C1 segment of cervical spinal cord (tissue), 14 donors: ENCODE measurements at places on chromosomes 2 and 18.

- DNase-seq, result no peak
These were observed 46.2 kb upstream of the SERPINE2 start for GRCh38 chr2:224085246-224085645.

- no peak for DNase-seq
These were observed 3.0 kb downstream of the BOLL start for GRCh38 chr2:197782126-197782525.

GRCh38 chr2:113167115-113167932 lies 6.4 kb upstream of the PSD4 start:
- no peak for DNase-seq

- no peak for DNase-seq
These were observed 18.6 kb upstream of the PDE1A start for GRCh38 chr2:182445391-182445965.

DNA sequence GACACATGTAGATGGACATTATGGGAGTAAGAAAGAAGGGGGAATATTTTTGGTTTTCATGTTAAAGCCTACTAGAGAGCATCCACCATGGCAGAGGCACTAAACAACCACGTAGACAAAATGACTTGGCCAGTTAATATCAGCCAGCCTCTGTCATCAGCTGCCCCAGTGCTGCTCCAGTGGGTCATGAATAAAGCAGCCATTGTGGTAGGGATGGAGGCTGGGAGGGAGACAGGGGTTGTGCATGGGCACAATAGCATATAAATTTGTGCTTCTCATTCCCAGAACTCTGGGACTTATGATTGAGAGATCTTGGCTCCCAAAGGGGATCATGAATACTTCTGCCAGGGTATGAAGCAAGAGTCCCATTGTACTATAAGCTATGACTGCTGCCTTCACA lies 31.1 kb upstream of the CXCR4 start:
- DNase-seq, result no peak

GRCh38 chr2:70785137-70785911 lies 5.1 kb downstream of the FIGLA start:
- peak; percentile 15 for DNase-seq

DNA sequence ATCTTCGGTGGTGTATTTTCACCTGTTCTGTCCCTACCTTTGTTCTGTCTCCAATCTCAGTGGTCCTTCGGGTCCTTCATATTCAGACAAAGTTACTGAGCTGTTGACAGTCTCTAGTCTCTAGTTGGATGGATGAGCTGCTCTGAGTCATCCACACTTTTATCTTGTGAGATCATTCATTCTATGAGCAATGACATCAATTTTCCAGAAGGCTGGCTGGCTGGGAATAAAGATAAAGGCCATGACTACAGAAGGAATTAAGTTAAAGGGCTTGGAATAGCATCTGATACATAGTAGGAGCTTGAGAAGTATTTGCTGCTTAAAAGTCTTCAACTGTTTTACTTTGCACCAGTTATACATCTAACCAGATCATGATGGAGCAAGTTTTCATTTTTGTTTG lies 43.1 kb upstream of the SLC39A10 start:
- DNase-seq, result no peak

DNA sequence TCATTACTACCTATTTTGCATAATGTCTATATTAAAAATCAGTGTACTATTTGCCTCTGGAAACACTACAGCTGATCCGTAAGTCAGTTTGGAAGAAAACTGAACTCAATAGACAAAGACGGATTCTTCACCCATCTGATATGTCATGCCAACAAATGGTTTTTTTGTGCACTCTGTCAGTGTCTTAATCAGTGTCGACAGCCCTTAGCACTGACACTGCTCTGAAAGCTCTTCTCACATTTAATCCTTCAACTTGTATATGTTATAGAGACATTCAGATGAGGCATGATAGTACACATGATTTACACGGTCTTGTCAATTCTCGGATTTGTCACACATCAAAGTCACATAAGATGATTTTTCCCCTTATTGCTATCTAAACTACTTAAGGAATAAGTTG lies 347.5 kb upstream of the GALNT5 start:
- no peak for DNase-seq

DNA sequence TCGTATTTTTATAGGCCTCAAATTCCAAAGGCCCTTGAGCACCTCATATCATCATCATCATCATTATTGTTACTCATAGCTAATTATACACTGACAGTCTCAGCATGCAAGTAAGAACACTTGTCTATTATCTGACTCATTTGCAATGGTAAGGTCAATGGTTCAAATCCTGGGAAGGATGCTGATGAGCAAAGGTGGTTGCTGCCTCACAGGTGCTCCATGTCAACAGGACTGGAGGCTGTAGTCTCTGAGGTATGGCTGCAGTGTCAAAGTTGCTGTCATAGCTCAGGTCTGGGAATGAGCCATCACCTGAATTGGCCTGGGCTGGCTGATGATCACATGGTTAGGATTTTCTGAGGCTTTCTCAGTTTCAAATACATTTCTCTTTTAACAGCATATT lies 379.3 kb downstream of the BCL11A start:
- no peak for DNase-seq

DNA sequence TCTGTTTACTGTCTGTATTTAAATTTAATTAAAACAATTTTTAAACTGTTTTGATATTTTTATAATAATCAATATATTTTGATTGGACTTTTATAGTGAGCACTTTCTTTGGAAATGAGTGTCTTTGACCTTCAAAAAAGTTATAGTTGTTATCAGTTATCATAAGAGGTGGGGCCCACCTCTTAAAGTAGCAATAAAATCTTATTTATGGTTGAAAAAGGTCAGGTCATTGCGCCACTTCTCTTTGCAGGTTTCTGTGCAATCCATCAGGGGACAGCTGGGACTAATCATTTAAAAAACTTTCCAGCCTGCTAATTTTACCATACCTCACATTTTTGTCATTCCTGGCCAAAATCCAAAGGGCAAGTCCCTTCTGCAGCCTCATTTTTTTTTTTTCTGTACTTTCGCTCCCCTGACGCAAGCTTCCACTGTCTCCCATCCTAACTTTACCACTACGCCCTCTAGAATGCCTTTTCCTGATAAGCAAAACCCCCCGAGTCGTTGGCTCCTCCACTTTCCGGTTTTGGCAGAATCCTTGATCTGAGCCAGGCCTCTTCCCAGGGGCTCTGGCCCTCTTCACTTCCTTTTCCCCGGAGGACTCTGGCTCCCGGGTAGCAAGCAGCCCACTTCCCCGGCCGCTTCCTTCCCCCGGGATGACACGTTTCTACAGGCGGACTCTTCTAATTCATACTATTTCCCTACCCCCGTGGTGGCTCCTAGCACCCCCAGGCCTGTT lies 1.1 kb upstream of the SEH1L start:
- DNase-seq, result no peak

DNA sequence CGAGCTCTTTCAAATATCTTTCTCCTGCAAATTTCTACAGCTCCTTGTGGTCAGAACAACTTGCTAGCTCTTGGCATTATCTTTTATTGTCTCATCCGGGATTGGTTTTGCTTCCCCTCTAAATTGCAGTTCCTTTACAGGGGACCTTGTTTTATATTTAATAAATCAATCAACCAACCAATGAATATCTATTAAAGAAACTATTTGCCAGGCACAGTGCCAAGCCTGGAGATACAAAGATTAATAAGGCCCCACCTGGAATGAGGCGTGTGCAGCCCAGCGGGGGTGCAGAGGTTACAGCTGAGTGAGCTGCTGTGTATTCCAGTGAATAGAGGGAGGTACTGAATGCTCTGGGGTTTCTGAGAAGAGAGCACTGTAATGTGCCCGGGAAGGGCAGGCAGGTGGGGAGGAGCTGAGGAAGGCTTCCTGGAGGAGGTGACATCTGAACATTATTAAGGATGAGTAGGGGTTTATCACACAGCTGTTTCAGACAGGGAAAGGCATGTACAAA lies 51.8 kb downstream of the LIPG start:
- DNase-seq, result no peak

- no peak for DNase-seq
These were observed 1004.5 kb downstream of the SOCS6 start for GRCh38 chr18:71293322-71293721.

DNA sequence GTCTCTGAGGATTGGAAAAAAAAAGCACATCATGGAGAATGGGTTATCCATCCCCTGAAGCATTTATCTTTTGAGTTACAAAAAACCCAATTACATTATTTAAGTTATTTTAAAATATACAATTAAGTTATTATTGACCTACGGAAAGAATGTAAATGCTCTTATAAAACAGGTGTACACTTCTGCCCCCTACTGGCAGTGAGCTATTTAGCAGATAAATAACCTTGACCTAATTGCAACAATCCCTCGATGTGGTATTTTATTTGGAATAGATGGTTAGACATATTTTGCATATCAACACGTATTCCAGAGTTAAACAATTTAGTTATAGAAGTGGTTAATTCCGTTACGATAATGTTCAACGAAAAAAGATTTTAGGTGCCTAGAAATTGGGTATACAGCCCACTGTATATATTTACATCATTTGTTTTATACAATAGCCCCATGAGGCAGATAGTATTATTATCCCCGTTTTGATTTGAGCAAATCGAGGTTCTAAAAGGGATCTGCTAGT lies 9.1 kb upstream of the DAW1 start:
- DNase-seq, result no peak

- no peak for DNase-seq
These were observed 40.0 kb downstream of the GKN2 start for GRCh38 chr2:68912732-68913131.

DNA sequence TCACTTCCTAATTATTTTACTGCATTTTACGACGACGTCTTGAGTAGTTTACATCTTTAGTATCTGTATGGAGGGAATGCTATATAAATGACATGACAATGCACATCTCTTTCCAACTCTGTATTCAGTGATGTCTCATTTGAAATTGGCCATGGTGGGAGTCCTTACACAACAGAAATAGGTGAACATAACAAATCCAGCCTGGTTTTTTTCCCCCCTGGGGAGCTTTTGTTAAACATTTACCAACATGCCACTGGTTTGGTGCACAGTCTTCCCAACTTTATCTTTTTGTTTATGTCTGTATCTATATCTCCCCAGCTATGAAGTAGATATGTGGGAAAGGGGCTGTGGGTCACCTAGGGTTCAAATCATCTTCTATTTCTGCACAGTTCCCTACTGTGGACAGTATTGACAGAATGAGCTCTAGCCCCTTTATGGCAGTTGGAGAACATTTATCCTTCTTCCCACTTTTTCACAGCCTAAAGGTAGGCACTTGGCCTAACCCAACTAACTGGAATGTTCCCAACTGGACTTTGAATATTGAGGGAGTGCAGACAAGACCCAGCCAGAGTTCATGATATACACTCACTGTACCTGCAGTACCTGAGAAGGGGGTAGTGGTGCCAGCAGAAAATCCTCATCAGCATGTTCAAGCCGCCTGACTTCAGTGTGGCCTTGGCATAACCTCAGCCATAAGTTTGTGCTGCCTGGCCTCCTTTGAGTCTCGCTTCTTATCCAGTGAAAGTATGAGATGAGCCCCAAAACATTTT lies 5.7 kb upstream of the RTKN start:
- no peak for DNase-seq

- DNase-seq, result peak; percentile 66
These were observed 42.7 kb downstream of the ODC1 start for GRCh38 chr2:10405448-10405847.

- DNase-seq, result no peak
These were observed 234.7 kb downstream of the C1D start for GRCh38 chr2:67828066-67828465.

DNA sequence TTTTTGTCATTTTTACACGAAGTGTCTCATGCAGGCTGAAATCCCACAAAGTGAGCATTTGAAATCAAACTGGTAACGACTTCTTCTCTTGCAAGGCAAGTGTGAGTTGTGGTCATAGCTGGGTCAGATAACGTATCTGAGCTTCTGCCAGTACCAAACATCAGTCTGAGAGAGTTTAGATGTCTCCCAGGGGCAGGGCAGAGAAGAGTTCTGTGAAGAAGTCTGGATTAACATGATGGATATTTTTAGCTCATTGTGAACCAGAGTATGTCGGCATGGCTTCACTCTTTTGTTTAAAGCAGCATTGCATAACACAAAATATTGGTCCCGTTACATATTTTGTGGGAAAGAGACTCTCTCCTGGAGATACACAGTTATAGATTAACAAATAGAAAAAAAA lies 655.5 kb upstream of the KLHL29 start:
- DNase-seq, result no peak

DNA sequence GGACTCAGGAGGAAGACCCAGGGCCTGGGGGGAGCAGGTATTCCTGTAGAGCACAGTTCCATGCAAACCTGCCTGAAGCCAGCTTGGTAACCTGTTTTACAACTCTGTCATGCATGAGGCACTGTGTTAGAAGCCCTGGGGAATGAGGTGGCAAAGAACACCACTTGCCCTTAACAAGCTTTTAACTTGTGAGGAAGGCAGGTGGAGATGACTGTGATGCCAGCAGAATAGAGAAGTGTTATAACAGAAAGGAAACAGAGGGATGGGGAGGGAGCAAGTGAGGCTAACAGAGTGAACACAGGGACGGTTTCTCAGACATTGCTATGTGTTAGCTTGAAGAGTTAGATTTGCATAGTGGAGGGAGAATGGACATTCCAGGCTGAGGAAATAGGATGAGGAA lies 11.5 kb upstream of the IL1A start:
- DNase-seq, result no peak

- DNase-seq, result no peak
These were observed 69.3 kb downstream of the AFF3 start for GRCh38 chr2:100073110-100073509.

DNA sequence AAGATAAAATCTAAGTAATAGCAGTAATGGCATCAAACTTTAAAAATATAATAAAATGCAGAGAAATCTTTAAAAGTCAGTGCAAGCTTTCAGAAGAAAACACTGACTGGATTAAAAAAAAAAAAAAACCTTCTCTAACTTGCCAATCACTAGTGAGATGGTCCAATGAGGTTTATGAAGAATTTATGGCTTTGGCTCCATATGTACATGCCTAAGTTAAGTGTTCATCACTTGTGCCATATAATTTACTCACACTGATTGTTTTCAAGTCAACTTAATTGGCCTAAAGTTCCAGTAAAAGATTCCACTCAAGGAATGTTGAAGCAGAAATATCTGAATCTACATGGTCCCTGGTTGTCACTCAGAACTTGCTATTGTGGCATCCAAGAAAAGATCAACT lies 40.7 kb upstream of the RAB27B start:
- no peak for DNase-seq

DNA sequence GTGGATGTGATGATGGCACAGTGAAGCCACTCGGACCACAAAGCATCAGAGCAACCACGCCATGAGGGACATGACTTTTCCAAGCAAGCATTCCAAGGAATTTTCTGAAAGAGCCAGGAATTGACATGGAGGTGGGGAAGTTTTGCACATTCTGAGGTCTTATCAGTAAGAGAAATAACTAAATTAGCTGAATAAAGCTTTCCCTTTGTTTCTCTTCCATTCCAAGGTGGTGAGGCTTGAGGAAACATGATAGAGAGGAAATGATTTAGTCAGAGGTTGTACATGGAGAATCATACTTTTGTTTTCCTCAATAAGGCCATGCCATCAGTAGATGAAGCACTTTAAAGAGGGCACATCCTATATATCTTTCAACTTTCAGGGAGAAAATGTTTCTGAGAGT lies 115.7 kb upstream of the MMADHC start:
- no peak for DNase-seq

DNA sequence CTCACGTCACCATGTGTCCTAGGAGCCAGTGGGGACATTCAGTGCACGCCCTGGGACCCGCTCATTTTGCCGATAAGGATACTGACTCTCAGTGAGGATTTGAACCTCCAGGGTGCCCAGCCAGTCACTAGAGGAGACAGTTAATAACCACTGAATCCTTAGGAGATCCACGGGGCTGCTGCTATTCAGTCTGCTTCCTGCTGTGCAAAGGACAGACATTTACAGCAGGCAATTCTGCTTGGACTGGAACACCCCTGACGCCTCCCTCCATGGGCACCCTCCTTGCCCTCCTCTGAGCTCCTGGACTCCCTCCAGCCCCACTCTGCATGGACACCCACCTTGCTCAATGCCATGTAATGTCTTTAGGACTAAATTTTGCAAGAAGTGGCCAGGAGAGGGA lies 265.5 kb downstream of the EIPR1 start:
- DNase-seq, result no peak
